ENCODE measurements at places on chromosomes 7 and 10.

DNA sequence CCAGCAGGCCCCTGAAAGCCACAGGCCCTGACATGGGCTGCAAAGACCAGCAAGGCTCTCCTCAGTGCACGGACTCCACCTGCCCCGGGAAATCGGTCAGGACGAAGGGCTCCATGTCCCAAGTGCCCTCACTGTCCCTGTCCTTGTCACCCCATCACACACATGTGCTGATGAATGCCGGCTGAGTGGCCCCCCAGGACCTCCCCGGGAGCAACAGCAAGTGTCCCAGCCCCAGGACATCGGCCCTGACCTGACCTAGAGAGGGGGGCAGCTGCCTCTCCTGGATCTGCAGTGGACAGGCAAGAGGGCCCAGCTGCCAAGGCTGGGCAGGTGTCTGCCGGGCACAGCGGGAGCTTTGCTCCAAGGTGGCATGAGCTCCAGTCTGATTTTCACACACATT, 49.8 kb downstream of the STK32C start:
- no peak for DNase-seq

- no peak for DNase-seq
Measured at GRCh38 chr10:131239450-131239849, 72.1 kb downstream of the TCERG1L start.

DNA sequence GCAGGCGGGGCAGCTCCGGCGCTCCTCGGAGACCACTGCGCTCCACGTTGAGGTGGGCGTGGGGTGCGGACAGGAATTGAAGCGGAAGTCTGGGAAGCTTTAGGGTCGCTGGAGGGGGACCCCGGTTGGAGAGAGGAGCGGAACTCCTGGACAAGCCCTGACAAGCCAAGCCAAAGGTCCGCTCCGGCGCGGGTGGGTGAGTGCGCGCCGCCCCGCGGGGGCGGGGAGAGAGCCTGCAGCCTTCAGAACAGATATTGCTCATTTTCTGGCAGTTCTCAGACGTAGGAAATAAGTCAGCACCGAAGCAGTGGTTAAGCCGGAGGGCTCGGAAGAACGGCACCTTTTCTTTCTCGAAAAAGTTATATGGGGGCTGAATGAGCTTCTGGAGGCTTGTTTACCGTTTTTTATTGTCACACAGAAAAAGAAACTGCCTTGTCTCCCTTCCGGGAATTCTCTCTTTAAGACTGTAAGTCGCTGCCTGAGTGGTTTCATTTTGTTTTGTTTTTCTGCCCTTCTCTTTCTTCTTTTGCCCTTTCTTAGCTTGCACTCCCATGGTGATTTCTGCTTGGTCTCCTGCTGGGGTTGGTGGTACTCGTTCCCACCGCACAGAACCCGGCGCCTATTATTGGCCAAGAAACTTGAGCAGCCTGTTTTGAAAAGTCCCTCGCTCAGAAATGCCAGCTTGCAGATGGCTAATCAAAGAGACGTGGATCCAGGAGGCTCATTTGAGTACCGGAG, 732 bp downstream of the FAS start:
- DNase-seq, result peak; percentile 33

- DNase-seq, result no peak
Measured at GRCh38 chr10:21689881-21690280, 155.8 kb downstream of the MLLT10 start.

DNA sequence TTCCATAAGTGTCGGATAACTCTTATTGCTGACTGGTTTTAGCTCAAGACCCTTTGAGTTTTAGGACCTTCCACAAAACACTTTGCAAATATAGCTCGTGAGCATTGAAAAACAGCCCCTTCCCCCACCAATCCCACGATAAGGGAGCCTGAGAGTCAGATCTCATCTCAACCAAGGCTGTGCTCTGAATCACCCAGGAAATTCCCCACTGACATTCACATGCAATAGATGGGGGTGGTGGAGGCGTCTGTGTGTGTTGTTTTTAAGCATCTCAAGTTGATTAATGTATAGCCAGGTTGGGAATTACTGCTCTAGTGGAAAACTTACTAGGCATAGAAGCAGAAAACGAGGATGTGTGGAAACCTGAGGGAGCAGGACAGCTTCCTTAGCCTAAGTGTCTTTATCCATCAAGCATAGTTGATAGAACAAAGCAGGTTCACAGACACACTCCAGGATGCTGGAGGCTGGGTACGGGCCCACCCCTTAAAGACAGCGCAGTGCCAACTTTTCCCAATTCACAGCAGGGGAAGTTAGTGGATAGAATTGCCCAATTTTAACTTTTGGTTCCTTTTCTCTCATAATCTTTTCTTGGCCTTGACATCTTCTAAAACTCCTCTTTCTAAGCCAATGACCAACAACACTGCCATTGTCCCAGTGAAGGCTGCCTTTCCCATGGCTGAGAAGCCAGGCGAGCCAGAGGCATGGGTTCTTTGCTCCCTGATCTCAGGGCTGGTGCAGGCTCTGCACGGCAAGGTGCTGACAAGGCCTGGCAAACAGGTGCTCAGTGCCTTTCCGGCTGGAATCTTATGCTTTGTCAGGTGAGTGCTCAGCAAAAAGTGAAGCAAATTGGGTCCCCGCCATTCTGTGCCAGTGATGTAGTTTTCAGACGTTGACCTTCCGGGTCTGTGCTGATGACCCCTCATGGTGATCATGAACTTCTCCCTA, 98.5 kb upstream of the INSIG1 start:
- no peak for DNase-seq

DNA sequence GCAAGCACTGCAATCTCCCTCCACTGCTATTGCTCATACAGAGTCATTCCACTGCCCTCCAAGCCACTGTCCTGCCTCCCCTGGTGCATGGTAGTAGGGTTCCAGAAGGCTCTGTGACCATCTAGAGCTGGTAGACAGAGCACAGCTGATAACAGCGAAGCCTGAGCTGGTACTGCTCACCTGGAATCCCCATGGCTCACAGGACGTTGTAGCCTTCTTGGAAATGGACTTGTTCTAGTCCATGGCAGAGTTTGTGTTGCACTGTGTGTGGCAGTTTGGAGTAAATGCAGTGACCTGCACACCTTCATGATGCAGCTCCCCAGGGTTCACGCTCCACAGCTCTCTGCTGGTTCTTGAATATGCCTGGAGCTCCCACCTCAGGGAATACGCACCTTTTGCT, 67.0 kb downstream of the ITGA8 start:
- no peak for DNase-seq

- peak; percentile 59 for DNase-seq
Measured at GRCh38 chr10:63157845-63158624, 24.9 kb downstream of the NRBF2 start.

GRCh38 chr10:123855008-123855684, 36.5 kb downstream of the CPXM2 start:
- no peak for DNase-seq

GRCh38 chr10:112532189-112532588, 85.2 kb downstream of the VTI1A start:
- no peak for DNase-seq

DNA sequence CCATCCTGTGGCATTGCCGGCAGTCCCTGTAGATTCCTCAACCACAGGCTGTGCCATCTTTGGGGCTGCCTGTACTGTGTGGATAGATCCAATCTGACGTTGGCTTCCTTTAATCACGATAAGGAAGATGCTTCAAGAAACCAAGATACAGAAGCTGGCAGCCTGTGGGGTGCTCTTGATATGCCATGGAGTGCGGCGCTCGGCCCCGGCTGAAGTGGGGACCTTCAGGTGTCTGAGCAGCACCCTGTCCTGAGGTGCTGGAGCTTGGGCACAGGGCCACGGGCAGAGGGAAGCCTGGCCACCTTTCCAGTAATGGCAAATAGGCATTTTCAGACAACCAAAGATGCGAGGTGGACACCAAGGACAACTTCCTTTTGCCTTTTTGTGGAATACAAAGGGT, 139.5 kb downstream of the ACTR3B start:
- no peak for DNase-seq

- DNase-seq, result no peak
Measured at GRCh38 chr7:51602376-51602775, 285.8 kb upstream of the COBL start.

DNA sequence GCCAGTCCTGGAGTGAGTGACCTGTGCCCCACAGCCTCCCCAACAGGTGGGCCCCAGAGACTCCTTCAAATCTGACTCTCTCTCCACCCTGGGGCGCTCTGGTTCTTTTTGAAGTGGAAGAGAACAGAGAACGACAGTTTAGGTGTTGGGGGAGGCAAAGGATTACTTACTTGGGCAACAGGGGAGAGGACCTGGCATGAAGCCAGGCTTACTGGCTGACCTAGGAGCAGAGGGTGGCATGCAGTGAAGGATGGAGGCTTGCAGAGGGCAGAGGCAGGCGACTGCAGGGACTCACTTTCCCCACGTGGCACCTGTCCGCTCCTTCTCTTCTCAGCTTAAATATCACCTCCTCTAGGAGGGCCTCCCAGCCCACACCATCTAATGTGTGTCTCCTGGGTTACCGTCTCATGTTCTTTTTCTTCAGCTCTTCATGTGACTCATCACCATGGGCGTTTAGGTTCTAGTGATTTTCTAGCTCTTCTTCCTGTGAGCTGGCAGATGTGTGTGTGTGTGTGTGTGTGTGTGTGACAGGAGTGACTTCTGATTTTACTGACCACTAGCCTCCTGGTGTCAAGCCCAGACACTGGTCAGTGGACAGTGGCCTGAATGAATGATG, 15.5 kb downstream of the LZTS2 start:
- DNase-seq, result no peak

DNA sequence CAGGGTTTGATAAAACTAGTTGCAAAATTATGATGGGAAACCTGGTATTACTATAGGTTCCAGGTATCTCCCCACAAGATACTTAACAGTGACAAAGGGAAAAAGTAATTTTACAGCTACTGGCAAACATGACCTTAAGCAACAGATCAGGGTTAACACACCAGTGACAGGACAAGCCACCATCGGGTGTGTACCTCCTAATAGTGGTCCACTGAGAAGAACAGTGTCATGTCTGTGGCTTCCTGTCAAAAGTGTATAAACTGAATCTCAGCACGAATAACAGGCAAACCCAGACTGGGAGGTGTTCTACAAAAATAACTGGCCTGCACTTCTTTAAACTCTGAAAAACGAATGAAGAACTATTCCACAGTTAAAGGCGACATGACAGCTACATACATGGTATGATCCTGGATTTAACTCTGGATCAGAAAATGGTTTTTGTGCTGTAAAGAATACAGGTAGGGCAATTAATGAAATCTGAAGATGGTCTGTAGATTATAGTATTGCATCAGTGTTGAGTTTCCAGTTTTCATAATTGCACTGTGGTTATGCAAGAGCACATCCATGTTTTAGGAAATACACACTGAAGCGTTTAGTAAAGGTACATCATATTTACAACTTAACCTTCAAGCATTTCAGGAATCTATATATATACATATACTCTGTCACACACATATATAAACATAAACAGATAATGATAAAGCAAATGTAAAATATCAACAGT, 32.0 kb upstream of the ARMS2 start:
- DNase-seq, result no peak

- DNase-seq, result no peak
Measured at GRCh38 chr7:2666155-2666554, 21.8 kb upstream of the AMZ1 start.

DNA sequence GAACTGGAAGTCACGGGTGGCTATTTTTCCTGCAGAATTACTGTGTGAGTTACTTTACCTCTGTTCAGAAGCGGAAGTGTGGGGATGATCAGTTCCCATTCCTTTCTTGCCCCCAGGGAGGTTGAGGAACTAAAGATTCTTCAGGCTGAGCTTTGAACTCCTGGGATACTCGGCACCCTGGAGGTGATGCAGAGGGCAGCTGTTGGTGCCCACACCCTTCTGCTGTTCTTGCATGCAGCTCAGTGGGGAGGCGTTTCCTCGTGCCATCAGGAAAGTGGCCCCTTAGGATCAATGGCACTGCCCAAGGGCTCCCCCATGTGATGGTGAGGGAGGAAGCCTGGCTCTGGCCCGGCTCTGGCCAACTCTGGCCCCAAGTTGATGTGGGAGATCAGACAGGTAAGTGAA, 44.7 kb upstream of the MXI1 start:
- peak; percentile 14 for DNase-seq

GRCh38 chr7:123400196-123400595, 134.2 kb downstream of the IQUB start:
- no peak for DNase-seq

DNA sequence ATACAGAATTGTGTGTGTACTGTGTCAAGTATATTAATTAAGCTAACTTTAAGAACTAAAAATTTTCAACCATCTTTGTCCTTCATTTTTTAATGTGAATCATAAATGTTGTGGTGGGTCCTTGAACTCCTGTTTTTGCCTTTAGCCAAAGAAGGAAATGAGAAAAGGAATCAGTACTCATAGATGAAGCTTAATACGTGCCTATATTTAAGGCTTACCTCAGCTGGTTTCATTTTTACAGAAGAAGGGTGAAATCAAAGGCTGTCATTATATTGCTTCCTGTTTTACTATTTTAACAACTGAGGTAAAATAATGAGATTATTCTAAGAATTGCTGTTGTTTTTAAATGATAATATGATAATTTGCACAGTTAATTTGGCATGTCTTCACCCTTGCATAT, 6.3 kb upstream of the SNX13 start:
- DNase-seq, result no peak

- peak; percentile 54 for DNase-seq
Measured at GRCh38 chr7:128167042-128167701, 73.9 kb upstream of the LEP start.

DNA sequence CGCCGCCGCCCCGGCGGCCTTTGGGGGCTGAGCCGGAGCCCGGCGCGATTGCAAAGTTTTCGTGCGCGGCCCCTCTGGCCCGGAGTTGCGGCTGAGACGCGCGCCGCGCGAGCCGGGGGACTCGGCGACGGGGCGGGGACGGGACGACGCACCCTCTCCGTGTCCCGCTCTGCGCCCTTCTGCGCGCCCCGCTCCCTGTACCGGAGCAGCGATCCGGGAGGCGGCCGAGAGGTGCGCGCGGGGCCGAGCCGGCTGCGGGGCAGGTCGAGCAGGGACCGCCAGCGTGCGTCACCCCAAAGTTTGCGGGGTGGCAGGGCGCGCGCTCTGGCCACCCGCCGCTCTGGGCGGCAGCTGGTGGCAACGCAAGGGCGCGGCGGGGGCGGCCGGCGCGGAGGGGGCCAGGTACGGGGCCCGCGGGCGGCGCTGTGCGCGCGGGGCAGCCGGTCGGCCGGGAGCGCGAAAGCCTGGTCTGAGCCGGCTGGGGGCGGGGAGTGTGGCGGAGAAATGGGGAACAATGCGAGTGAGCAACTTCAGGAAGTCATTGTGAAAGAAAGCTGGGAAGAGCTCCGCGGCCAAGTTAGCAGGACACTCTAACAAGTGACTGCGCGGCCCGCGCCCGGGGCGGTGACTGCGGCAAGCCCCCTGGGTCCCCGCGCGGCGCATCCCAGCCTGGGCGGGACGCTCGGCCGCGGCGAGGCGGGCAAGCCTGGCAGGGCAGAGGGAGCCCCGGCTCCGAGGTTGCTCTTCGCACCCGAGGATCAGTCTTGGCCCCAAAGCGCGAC, at the start of gene IKZF1:
TSS of gene IKZF1 (plus strand) at position 588 of the 782 bp plus-strand sequence. CDS start 14,346 bp downstream, outside the sequence.
- peak; percentile 47 for DNase-seq

- DNase-seq, result no peak
Measured at GRCh38 chr10:1214882-1215540, 158.8 kb downstream of the WDR37 start.
